ENCODE measurements at places on chromosomes 2 and 18.

DNA sequence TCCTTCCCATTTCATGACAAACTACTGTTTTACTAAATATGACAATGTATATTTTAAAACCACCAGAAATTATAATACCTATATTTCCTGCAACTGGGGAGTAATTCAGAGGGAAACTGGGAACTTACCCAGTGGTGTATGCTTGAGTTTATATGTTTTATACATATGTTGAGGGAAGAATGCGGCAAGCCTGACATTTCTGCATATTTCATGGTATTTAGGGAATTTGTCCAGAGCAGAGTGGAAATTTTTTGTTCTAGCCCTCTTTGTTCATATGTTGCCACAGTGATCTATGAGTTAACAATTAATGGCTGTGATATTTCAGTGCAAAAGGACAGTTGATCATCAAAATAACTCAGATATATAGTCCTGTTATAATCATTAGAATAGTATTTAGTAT lies 230.8 kb upstream of the VWC2L start:
- no peak for DNase-seq

- no peak for DNase-seq
These were observed 52.2 kb downstream of the HNMT start for GRCh38 chr2:138016351-138017087.

DNA sequence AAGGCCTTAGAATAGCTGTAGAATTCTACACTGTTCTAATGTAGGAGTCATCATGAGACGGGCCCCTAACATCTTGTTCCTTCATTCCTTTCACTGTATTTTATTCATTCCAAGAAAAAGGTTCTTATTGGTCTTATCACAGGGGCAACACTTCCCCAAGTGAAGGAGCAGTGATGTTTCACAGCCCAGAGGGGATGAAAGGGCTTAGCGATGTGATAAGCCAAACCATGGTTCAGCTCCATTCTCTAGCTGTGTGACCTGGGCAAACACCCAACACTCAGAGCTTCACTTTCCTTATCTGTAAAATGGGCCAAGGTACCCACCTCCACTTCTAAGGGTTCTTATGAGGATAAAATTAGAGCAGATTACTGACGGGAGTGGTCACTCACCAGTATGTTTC lies 25.4 kb upstream of the HS6ST1 start:
- no peak for DNase-seq

DNA sequence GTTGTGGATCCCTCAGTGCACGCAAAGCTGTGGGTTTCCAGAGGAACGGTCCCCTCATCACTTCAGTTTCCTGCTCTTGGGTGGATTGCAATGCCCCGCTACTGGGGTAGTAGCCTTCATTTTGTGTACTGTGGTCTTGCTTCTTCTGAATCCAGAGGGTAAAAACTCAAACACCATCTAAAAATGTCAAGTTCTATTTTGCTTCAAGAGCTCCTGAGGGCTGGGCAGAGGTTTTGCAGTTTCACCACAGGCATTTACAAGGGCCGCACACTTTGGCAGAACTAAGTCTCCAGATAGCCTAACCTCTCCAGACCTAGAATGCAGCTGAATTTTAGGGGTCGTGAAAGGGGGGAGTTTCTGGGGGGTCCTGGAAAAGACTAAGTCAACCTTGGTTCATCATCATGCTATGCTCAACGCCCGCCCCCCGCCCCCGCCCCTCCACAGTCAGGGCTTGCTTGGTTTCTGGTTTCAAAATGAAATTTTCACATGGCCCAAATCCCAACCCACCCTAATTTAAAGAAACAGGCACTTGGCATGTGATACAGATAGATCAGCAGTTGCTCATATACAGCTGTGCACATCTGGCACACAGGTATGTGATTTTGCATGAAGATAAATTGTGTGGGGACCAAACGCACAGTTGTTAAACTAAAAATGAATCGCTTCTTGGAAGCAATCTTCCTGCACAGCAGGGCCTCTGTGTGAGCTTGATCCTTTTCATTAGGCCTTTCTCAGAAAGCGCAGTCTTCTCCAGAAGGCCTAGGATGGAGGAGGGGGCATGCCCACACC lies 329.6 kb downstream of the OSR1 start:
- DNase-seq = no peak

GRCh38 chr2:42917425-42917927 lies 125.1 kb upstream of the HAAO start:
- peak; percentile 59 for DNase-seq

DNA sequence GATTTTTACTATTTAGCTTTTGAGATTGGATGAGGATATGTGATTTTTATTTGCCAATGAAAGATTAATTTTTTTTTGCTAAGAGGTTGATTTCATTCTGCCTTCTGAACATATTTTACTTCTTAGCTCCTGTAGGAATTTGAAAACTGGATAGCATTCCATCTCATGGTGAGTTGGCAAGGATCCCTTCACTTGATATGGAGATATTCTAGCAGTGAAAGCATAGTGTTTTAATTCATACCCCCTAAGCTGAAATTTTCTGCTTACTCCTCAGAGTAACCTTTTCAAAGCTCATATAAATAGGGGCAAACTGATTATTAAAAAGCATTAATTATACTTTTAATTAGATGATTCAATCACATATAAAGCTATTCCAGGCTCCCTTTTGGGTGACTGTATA lies 61.0 kb upstream of the KCNJ3 start:
- DNase-seq = no peak

DNA sequence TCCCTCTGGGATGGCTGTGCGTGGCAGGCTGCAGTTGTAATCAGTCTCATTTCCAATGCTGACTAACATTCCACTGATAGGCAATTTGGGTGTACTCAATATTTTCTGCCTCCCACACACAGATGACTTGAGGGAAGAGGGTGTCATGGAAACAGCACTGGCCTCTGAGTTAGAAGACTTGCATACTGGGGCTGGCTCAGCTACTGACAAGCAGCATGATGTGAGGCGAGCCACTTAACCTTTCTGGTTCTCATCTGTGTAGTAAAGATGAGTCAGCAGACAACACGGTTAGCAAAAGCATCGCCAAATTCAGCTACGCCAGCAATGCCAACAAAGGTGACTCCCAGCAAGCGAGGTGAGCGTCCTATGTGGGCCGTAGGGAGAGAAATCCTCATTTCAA lies 73.5 kb downstream of the COLEC12 start:
- peak; percentile 18 for DNase-seq

GRCh38 chr2:209988010-209988409 lies 14.4 kb upstream of the RPE start:
- DNase-seq = no peak

All from activated CD4-positive, alpha-beta T cell treated with anti-CD3 and anti-CD28 coated beads for 36 hours (primary cell).